ENCODE measurements at places on chromosomes 13 and 19. TPM values are rescaled to one million over a fixed set of nuclear protein-coding genes. Genes with fewer than 3 reads are reported as not detected.

Gene CBY2
- not detected for total RNA-seq

Gene ABCA7
- 29.5 TPM for total RNA-seq

DNA sequence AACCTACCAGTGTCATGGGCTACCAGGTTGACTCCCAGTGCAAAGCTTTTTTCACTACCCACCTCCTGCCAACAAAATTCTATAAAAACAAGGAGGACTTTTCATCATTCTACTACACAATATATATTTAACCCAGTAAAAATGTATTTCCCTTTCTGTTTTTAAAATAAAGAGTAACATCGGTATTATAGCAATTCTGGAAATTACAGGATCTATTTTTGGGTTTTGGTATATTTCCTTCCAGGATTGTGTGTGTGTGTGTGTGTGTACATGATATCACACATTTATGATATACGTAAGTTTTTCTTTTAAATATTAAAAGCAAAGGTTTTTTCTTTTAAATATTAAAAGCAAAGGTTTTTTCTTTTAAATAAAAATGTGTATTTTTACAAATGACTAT, 6.0 kb upstream of the UBL3 start:
- no peak for DNase-seq

DNA sequence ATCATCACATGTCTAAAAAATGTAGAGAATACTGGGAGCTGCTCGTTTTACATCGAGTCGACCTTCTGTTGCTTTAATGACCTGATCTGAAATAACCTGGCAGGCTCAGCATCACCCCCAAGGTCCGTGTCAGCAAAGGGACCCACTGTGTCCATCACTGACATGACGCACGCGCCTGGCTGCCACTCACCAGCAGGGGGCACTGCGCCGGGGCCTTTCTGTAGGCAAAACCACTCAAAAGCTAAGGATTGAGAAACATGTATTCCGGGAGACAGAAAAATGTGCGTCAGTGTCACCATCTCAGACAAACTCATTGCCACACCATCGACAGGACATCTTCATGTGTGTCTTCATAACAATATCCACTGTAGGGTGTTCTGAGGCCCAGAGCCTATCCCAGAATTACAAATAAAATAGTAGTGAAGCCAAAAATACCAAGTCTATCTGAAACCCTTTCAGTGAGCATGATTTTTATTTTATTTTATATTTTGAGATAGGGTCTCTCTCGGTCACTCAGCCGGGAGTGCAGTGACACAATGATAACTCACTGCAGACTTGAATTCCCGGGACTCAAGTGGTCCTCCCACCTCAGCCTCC, 130.3 kb upstream of the LSM14A start:
- no peak for DNase-seq

GRCh38 chr13:113973218-113974164, at the start of gene C13orf46:
Gene C13orf46, minus strand, starts transcription at chr13:113974076. Its CDS starts 79 bp downstream, at chr13:113973997.
- no peak for DNase-seq

GRCh38 chr19:4119763-4120162, 4.2 kb downstream of the MAP2K2 start:
- DNase-seq = no peak

Gene CBLC
- total RNA-seq = 42.2 TPM

Gene ATP12A
- total RNA-seq = not detected

Gene RELB
- total RNA-seq = 2.9 TPM

- no peak for DNase-seq
Observed at GRCh38 chr13:83905641-83906040, 23.4 kb upstream of the SLITRK1 start.

GRCh38 chr13:32752997-32753606, 166.8 kb downstream of the PDS5B start:
- no peak for DNase-seq

- no peak for DNase-seq
Observed at GRCh38 chr19:2160379-2160778, 3.4 kb upstream of the DOT1L start.

DNA sequence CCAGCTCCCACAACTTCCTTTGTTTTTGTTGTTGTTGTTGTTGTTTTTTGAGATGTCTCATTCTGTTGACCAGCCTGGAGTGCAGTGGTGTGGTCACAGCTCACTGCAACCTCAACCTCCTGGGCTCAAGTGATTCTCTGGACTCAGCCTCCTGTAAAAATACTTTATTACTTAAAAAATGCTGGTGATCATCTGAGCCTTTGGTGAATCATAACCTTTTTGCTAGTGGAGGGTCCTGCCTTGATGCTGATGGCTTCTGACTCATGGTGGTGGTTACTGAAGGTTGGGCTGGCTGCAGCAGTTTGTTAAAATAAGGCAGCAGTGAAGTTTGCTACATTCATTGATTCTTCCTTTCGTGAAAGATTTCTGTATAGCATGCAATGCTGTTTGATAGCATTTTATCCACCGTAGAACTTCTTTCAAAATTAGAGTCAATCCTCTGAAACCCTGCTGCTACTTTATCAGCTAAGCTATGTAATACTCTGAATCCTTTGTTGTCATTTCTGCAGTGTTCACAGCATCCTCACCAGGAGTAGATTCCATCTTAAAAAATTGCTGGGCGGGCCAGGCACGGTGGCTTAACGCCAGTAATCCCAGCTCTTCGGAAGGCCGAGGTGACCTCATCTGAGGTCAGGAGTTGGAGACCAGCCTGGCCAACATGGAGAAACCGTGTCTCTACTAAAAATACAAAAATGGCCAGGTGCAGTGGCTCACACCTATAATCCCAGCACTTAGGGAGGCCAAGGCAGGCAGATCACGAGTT, 18.0 kb downstream of the ARHGAP35 start:
- no peak for DNase-seq

- DNase-seq = no peak
Observed at GRCh38 chr13:28384789-28385188, 110.1 kb downstream of the FLT1 start.

DNA sequence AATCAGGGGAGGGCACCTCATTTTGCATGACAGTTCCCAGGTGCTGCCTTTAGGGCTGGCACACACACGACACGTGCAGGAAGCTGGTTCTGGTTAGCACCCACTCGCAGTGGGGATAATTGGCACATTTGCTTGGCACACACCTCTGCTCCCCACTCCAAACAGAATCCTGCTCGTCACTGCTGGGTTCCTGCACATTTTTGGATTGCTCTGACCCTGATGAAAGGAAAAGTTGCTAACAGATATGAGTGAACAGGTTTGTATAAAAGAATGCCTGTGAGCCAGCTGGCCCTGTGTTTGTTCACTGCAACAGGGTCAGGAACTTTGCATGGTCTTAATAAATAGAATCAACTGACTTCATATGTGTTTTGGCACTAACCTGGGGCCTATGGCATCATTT, 1500.4 kb downstream of the EFNB2 start:
- no peak for DNase-seq

DNA sequence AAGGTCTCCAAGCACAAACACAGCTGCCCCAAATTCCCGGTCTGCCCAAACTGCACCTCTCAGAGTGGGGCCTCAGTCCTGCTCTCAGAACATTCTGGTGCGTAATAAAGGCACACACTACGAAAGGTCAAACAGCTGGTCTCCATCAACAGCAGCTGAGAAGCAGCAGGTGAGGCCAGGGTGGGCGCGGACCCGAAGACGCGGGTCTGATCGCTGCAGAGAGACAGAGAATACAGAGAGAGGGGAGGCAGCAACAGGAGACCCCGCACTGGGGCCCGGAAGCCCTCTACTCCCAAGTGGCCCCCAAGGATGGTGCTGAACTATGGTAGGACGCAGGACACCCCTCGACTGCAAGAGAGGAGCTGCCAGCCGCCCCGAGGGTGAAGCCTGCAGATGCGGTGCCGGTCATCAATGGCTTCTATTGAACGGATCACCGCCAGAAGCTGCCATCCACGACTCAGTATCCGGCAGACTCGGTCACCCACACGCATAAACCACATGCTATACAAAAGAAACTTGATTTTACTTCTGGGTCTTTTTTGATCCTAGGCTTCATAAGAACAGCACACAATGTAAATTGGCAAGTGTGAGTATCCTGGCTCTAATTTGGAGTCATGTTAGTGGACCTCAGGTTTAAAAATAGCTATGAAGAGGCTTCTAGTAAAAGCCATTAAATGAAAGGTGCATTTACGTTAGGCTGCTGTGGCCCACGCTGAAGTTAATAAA, 33.4 kb downstream of the STK24 start:
- no peak for DNase-seq

- DNase-seq = no peak
Observed at GRCh38 chr19:19151418-19151817, 13.1 kb upstream of the TMEM161A start.

DNA sequence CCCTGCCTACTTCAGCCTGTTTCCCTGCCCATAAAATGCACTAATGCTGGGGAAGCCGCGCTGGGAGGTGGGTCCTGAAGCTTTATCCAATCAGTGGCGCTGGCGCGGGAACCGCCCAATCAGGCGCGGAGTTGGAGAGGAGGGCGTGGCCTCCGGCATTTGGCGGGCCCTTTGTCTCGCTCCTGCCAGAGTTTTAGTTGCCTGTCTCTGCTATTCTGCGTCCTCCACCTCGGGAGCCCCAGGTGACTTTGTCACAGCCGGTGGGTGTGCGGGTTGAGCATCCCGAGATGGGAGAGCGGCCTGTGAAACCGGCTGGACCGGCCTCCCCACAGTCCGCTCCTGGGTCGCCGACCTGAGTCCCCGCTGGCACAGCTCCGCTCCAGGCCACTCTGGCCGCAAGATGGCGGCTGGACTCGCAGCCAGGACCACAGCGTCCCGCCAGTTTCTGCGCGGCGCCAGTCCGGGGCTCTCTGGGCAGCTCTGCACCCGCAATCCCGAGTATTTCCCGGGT, 30.7 kb upstream of the ZNF429 start:
- no peak for DNase-seq

Gene C19orf67
- not detected for total RNA-seq

GRCh38 chr19:31938675-31939074, 406.7 kb upstream of the ZNF507 start:
- no peak for DNase-seq

Gene FGF21
- not detected for total RNA-seq

DNA sequence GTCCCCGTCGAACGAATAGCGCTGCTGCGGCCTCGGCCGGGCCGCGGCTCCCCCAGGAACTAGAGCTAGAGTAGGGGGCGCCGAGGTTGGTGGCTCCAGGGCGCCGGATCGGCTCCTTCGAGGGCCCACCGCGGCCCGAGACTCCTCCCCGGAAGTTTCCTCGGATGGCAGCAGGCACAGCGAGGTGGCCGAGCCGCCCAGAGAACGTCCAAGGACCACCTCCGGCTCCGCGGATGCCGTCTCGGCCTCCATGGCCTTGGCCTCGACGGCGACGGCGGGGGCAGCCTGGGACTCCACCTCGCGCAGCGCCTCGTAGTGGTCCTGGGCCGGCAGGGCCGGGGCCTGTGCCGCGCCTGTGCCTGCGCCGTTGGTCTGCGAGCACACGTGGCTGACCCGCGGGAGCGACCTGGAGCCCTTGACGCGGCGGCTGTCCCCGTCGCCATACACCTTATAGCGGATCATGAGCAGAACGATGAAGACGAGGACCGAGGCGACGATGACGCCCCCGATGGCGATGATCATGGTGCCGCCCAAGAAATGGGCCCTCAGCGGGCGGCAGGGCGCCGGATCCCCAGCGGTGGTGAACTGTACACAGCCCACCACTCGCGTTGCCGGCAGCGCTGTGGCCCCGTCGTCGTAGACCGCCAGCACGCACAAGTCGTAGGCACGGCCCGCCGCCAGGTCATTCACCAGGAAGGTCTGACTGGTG, 11.8 kb downstream of the IFNL1 start:
- no peak for DNase-seq

- no peak for DNase-seq
Observed at GRCh38 chr13:78428646-78429045, 174.7 kb downstream of the POU4F1 start.

GRCh38 chr13:99133848-99134247, 66.8 kb upstream of the UBAC2 start:
- no peak for DNase-seq

- DNase-seq = peak; percentile 69
Observed at GRCh38 chr19:6059988-6060599, 50.2 kb downstream of the RFX2 start.

DNA sequence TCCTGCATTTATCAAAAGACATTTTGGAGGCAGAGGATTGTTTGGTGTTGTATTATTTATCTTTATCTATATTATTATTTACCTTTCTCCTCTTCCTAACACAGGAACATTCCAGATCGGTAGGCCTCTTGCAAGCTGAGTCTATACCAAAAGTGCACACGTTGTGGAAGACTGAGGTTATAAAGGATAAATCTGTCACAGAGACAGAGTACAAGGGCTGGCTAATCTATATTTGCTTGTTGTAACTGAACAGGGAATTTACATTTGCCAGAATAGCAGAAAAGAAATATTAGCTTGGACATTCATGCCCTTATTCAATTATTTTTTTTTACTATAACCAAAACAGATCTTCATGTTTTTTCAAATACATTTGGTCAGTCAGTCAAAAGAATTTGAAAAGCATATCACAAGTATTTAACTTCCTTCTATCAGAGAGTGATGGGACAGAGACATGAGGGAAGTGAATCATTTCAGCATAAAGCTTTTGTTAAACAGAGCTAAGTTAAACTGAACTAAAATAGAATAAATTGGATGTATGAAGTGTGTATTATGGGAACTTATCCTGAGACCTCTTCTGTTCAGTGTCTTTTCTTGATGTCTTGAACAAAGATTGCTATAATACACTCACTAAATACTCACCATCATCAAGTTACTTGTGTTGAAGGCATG, 352.5 kb downstream of the DNAJC15 start:
- no peak for DNase-seq

DNA sequence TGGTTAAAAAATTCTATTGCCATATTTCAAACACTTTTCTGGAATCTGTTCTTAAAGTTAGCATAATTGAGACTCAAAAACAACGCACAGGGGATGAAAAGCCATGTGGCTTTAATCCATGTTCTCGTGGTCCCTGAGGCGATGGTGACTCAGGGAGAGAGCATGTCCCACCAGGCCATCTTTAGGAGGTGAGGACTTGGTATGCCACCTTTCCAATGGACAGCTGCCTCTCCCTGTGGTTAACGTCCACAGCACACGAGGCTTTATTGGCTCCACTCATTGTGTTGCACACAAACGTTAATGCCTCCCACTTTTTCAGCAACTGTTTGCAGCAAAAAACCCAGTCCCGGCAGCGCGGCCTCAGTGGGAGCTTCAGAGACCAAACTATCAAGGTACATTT, 51.4 kb downstream of the EFNB2 start:
- DNase-seq = no peak

DNA sequence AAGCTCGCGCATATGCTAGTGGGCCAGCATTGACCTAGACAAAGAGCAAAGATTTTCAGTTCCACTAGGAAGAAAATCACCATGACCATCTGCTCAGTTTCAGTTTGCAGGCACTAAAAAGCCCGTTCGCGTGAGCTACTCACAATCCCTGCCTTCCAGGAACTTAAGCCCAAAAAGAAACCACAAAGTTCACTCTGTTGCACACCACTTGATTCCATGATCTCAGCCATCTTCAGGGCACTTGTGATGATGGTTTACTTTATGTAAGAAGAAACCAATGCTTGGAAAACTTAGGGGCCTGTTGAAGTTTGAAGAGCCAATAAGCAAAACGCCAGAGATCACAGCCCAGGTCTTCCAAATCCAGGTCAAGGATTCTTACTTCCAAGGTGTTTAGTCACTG, 45.0 kb upstream of the SLC15A1 start:
- DNase-seq = no peak

DNA sequence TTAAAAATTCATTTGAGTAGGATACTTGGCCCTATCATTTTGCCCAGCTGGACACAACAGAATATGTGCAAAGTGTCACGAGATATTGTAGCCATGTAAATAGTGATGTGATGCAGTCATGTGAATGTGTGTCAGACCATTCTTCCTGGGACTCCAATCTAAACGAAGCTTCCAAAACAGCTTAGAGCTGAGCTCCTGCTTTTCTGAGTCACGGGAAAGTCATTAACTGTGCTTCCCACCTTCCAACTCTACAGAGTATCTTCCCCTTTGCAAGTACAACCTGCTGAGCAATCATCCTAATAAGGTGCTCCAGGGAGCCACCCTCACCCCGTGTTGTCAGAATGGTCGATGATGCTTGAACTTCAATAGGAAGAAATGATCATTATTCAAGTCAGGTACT, 294.7 kb downstream of the MYO16 start:
- DNase-seq = no peak

Measured in vagina (tissue), 2 donors.